NCI-H2107 (cell line): ENCODE measurements at places on chromosomes 5 and 9.

GRCh38 chr5:148467958-148468357 is 84.2 kb downstream of the FBXO38 start:
- no peak for DNase-seq

GRCh38 chr5:89582768-89583339 is 699.9 kb upstream of the MEF2C start:
- DNase-seq = no peak

GRCh38 chr5:53473633-53474032 is 6.8 kb upstream of the FST start:
- no peak for DNase-seq

DNA sequence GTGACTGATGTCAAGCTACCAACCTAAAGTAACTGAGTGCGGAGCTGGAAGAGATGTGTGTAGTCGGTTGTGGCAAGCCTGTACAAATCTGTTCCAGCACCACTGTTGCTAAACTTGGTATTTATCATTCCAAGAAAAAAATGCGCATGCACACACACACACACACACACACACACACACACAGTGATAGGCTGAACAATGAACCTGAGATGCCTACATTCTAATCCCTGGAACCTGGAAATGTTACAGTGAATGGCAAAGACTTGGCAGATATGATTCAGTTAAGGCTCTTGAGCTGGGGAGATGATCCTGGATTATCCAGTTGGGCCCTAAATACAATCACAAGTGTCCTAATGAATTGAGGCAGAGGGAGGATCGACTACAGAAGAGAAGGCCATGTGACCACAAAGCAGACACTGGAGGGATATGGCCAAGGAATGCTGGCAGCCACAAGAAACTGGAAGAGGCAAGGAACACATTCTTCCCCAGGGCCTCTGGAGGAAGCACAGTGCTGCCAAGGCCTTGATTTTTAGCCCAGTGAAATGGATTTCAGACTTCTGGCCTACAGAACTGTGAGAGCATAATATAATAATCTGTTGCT is 49.7 kb upstream of the LHFPL2 start:
- no peak for DNase-seq

DNA sequence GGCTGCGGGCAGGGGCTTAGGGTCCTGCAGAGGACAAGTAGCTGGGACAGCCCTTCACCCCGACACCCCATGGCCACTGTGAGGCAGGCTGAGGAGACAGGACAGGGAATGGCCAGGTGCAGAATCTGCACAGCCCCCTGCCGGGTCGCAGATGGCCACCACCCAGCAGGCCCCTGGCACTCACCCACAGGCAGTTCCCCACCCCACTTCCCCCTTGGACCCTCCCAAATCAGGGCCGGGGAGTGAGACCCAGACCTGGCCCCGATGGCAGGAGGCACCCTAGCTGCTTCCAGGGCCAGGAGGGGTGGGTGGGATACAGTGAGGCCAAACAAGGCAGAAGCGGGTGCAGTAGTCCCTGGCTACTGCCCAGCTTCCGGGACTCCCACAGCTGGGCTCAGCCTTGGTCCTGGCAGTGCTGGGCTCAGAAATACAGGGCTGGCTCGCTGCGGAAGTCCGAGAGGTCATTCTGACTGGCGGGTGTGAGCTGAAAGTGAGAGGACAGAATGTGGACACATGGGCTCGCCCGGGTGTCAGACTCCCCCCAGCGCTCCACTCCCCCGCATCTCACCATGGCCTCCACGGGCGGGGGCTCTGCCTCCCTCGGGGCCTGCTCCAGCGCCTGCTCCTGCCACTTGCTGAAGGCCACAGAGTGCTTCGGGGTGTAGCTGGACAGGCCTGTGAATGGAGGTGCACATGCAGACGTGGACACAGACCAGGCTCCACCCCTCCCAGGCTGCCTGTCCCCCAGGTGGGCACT is 3.4 kb downstream of the SSNA1 start:
- no peak for DNase-seq

GRCh38 chr5:6601271-6601670 is 31.6 kb downstream of the NSUN2 start:
- DNase-seq = no peak

DNA sequence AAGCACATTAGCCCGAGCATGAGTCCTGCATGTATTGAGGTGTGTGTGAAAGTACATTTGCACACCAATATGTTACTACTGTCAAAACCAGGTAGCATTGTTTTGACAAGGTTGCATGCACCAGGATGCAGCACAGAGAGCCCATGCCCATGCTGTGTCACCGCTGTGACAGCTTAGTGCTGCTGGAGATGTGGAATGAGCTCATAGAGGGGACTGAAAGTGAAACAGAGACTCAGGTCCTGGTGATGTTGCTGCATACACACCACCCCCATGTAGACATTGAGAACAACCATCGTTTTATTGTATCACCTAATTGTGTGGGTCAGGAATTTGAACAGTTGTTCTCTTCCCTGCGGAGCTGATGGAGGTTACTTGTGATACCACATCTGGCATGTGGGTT is 53.0 kb downstream of the GADD45G start:
- DNase-seq = no peak

- no peak for DNase-seq
Measured at GRCh38 chr5:110809006-110809405, 70.2 kb downstream of the SLC25A46 start.

- DNase-seq = no peak
Measured at GRCh38 chr5:137782055-137782454, 27.9 kb upstream of the HNRNPA0 start.

DNA sequence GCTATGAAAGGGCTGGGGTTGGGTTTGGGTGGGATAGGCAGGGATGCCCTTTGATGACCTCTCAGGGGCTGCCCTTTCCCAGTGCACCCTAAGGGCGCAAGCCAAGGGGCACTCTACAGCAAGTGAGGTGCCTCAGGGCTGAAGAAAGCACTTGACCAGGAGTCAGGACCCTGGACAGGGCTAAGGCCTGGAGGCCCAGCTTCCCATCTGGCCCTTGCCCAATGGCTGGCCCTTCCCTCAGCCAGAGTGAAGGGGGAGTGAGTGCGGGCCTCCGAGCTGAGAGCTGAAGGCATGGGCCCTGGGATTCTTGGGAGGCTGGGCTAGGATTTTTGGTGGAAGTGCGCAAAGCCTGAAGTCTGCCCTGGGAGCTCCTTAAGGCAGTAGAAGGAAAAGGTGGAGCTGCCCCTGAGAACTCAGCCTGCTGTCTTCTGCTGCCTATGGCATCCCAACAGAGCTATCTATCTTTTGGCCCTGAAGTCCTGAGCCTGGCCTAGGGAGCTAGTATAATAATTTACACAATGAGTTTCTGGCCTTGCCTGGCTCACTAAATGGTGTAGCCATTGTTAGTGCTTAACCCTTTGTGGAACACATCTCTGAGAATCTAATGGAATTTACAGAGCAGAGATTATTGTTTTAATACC is 16.4 kb downstream of the JADE2 start:
- DNase-seq = no peak

DNA sequence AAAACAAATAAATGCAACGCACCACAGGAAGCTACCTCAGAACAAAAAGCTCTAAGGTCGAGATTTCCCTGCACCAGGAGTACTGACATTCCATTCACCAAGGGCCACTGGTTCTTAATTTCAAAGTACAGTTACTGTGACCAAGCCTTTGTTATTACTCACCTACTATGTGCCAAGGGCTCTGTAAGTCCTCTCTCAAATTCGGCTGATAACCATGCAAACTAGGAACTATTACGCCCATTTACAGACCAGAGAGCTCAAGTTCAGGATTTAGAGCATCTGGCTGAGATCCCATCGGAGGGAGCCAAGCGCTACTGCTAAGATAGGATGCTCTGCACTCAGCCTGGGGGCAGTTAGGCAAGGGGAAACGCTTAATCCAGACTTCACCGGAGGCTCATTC is 5.6 kb downstream of the MYO10 start:
- DNase-seq = no peak

- DNase-seq = no peak
Measured at GRCh38 chr5:146388386-146388785, 49.7 kb downstream of the POU4F3 start.

DNA sequence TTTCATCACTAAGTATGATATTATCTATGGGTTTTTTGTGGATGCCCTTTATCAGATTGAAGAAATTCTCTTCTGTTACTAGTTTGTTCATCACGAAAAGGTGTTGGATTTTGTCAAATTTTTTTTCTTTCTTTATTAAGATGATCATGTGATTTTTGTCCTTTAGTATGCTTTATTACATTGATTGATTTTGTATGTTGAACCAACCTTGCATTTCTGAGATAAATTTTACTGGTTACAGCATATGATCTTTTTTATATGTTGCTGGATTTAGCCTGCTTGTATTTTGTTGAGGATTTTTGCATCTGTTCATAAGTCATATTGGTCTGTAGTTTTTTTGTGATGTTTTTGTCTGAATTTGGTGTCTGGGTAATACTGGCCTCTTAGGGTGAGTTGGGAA is 42.8 kb downstream of the RAD23B start:
- DNase-seq = no peak

GRCh38 chr5:14102666-14103065 is 40.5 kb upstream of the TRIO start:
- no peak for DNase-seq

GRCh38 chr9:76213751-76214150 is 180.5 kb downstream of the RFK start:
- DNase-seq = no peak

GRCh38 chr5:98679963-98680362 is 93.5 kb upstream of the RGMB start:
- no peak for DNase-seq

DNA sequence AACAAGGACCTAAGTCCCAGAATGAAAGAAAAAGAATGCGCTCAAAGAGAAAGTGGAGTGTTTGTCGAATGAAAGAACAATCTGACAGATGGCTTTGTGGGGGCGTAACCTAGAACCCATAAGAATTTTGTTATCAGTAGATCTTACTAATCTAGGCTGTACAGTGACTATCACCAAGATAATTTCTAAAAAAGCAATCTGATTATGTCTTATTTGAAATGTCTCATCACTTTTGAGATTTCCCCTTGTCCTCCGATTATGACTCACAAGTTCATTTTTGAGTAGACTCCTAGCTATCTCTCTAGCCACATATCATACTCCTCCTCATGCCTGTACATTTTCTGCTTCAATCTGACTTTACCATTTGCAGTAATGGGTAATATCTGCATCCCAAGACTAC is 135.6 kb upstream of the SMARCA2 start:
- no peak for DNase-seq

GRCh38 chr5:77222722-77223121 is 12.2 kb downstream of the PDE8B start:
- no peak for DNase-seq

GRCh38 chr5:113615708-113616107 is 102.2 kb downstream of the YTHDC2 start:
- DNase-seq = no peak

DNA sequence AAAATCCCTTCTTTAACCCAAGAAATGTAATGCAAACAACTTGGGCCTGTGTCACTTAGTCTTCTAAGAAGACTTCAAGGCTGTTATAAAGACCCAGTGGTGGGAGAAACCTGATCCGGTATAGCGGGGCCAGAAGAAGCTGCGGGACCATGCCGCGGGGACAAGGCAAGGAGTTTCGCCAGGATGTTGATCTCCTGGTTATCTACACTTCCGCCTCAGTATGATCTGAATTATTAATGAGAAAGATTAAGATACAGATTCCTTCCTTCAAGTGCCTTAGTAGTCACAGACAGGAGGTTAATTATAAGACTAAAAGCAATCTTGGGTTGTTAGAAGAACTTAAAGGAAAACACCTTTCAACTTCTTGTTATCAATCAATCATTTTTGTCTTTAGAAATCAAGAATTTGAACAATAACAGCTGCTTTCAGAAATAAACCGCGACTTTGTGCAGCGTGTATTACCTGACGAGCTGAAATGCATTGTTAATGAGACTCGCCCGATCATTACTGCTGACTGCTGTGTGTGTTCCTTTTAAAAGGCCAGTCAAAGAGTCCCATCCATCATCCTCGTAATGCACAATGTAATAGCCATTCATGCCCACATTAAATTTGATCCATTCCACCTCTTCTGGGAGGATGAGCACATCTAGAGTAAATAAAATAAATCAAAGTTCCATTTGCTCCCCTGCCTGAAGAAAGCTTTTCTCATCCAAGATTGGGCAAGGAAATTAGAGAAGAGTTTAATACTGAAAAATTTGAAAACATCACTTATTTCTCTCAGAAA is 22.2 kb downstream of the ERAP1 start:
- no peak for DNase-seq

DNA sequence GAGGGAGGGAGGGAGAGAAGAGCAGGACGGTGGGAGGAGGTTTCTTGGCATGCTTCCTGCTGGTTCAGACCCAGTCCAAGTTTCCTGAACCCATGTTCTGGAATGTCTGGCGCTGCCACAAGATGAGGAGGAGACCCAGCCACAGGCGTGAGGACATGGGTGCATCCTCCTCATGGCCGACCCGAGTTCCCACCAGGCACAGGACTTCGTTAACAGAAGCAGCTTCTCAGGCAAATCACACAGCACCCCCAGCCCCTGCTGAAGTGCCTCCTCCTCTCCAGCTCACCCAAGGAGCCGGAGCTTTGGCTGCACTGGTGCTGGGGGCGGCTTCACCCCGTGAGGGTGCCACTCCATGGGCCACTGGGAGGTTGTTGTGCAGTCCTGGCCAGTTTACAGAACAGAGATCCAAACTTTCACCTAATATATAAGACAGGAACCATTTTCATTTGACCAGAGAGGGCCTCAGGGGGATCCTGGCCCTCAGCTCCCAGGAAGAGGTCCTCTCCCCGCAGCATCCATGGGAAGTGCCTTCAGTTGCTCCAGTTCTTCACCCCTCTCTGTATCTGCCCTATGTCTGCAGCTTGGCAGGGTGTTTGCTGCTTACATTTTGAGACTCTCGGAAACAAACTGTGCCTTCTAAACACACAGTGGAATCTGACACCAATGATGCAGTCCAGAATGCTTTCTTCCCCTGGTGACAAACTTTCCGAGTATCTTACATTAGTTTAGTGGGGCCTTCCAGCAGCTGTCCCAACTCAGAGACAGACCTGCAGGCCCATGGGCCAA is 10.2 kb upstream of the NKD2 start:
- DNase-seq = no peak

DNA sequence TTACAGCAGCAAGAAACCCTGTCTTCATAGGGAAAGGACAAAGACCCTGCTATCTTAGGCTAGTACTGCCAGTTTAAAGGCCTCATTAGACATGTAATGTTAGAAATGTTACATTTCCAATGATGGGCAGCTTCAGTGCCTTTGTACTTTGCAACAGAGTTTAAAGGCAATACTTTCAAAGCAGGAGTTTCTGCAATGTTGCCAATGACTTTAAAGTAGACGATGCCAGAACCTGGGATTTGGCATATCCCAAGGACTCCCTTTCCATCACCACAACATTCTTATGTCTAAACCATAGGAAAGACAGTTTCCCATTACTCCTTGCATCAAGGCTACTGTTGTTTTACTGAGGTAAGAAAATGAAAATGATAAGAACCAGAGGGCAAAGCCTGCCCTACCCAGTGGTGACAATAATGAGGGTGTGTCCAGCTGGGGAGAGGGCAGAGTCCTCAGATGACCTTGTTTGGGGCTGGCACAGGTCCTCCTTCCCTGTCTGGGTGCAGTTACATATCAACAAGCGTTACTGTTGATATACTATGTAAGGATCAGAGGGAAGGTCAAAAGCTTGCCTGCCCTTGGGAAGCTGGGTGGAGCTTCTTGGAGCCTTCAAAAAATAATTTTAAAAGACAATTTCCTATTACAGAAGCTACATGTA is 27.5 kb upstream of the MLANA start:
- no peak for DNase-seq

- no peak for DNase-seq
Measured at GRCh38 chr5:97545886-97546535, 363.0 kb upstream of the RIOK2 start.

GRCh38 chr9:112069318-112070169 is 105.6 kb downstream of the SUSD1 start:
- no peak for DNase-seq
